ENCODE measurements at places on chromosomes 7 and 10.
A peak's percentile ranks its signal among the peaks of the same experiment; 100 is the strongest.

DNA sequence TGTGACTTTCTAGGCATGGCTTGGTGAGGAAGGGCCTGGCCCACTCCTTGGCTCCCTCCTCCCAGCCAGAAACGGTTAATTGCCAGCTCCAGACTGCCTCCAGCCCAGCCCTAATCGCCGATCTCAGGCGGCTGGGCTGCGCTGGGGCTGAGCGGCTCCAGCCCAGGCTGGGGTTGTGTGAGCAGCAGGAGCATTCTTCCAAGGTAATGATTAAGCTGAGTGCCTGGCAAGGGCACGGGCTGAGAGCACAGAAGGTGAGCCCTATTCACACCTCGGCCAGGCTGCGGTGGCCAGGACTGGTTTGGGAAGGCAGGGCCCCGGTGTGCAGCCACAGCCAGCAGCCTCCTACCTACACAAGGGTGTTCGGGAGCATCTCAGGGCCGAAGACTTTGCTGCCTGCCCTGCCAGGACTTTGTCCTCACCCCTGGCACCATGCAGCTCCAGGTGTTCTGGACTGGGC, at the start of gene TMEM72:
TSS of gene TMEM72 (plus strand) at position 257 of the 460 bp plus-strand sequence. CDS start at position 433, 176 bp downstream.
- DNase-seq, result peak; percentile 35

GRCh38 chr7:6159097-6159483, 113.3 kb downstream of the CYTH3 start:
- DNase-seq, result no peak

DNA sequence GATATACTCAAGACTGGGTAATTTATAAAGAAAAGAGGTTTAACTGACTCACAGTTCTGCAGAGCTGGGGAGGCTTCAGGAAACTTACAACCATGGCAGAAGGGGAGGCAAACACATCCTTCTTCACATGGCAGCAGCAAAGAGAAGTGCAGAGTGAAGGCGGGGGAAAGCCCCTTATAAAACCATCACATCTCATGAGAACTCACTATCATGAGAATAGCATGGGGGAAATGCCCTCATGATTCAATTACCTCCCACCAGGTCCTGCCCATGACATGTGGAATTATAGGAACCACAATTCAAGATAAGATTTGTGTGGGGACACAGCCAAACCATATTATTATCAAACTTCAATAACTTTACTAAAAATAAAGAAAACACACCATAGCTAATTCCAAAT, 30.4 kb upstream of the JAZF1 start:
- DNase-seq, result no peak

DNA sequence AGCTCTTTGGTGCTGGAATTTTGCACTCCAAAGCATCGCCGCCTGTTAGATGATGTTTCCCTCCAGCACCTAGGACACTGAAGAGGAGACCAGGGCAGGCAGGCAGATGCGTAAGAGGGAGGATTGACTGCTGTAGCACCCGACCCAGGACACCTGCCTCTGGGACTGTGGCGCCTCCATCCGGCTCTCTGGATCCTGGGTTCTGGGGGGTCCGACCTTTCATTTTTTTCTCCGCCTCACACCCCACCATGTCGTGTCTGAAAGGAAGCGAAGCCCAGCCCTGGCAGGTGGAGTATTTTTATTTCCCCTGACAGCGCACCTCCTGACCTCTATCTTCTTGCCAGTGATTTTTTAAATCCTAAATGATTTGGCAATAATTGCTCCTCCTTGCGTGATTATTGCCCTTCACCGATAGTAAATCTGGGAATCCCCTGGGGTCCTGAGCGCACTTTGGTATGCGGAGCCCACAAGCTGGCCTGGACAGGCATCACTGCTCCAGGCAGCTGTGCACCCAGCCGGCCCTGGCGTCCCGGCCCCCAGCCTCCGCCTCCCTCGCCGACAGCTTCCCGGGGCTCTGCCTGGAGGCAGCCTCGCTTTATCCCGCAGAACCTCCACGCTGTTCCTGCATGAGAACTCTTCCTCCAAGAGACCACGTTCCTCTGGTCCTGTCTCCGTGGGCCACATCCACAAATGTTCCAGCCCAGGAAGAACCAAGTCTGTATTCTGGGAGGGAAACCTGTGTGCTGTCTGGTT, 48.4 kb downstream of the LHPP start:
- no peak for DNase-seq

DNA sequence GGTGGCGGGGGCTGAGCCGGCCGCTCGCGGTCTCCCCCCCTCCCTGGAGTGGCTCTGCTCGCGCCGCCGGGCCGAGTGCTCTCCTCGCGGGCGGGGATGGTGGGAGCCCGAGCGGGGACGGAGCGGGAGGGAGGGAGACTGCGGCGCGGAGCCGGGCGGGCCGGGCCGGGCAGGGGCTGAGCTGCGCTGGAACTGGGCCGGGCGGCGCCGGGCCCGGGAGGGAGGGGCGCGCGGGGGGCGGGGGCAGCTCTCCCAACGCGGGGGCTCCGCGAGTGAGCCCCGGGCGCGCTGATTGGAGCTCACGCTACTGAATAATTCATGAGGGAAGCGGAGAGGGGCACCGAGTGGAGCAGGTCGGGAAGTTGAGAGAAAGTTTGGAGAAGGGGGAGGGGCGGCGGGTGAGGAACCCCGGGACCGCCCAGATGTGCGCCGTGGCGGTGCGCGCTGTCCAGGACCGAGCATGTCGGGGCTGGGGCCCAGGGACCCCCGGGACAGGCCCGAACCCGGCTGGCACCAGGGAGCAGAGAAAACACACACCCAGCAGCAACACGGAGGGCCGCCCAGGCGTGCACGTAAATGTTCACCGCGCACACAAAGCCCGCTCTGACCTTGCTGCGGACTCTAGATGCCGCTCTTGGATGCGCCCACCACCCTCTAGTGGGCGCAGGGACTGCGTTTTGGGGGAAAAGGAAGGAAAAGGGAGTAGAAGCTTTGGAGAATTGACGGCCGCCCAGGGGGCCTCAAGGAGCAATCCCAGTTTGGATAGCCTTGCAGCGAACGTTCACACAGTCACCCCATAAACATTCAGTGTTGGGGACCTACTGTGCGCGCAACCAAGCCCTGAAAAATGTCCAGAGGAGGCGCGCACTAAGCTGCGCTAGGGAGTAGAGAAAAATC, at the start of gene EPHB4:
TSS of gene EPHB4 (minus strand) at position 194 of the 897 bp plus-strand sequence. CDS start 493 bp downstream, outside the sequence.
- no peak for DNase-seq

GRCh38 chr7:26729150-26729775, 135.1 kb downstream of the SKAP2 start:
- no peak for DNase-seq

DNA sequence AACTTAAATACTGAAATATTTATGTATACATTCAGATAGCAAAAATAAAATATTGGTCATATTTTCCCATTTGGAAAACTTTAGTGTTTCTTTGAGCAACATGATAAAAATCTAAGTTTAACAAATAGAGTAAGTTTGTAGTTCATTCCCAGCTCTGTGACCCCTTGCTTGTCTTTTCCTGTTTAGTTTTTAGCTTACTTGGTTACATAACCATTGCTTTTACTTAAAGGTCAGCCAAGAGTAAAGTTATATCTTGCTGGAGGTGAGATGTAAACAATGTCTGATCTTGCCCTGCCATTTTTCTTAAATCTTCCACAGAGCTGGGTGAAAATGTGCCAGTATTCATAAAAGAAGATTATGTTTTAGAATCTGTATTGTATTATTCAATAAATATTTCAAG, 46.7 kb upstream of the MDFIC start:
- no peak for DNase-seq

DNA sequence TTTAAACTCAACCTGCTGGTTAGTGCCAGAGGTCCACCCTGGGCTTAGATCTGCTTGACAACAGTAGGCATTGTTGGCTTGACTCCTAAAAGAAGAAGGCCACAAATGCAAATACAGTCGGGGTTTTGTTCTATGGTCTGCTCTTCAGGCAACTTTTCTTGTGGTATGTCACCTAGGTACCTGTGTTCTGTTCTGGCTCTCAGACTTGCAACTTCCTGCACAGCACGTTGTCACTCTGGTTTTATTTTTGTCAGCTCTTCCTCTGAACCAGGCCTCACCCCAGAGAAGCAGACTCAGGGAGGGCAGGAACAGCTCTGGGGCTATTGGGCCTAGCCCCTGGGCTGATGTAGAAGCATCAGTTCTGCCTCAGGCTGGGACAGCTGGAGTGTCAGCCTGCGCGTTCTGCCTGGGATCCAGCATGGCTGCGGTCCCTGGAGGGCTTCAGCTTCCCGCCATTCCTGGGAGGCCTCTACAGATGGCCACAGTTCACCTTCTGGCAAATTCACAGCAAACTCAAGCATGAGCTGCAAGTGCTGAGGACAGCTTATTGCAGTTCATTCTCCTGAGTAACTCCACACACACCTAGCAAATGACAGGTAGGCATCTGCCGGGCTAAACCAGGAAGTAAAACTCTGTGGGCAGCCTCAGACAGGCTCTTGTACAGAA, 11.0 kb upstream of the PDCD4 start:
- DNase-seq, result no peak

- DNase-seq, result no peak
Observed at GRCh38 chr7:114889646-114890285, 32.1 kb upstream of the MDFIC start.

DNA sequence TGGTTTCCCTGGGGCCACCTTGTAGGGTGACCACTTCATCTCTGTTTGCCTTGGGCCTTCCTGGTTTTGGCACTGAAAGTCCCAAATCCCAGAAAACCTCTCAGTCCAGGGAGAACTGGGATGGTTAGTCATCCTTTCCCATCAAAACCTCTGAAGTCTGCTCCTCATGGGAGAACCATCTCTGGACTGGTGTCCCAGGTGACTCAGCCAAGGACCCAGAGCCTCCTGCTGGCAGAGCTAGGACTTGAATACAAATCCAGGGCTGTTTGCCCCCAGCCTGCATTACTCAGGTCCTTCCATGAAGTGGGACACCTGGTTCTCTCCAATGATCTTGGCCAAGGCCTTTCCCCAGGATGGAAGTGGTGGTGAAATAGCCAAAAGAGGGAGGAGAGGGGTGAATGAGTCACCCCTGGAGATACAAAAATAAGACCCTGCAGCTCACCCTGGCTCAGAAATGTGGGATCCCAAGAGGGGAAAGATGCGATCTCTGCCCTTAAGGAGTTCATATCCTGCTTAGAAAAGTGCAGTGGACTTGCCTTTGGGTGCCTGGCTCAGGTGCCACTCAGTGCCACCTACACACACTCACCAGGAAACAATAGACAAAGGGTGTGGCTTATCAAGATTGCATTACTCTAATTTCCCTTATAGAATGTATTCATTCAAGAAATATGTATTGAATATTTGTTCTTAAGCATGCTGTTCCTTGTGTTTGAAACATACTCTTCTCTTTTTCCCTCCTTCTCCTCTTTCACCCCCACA, 22.0 kb downstream of the ADRA2A start:
- peak; percentile 79 for DNase-seq

DNA sequence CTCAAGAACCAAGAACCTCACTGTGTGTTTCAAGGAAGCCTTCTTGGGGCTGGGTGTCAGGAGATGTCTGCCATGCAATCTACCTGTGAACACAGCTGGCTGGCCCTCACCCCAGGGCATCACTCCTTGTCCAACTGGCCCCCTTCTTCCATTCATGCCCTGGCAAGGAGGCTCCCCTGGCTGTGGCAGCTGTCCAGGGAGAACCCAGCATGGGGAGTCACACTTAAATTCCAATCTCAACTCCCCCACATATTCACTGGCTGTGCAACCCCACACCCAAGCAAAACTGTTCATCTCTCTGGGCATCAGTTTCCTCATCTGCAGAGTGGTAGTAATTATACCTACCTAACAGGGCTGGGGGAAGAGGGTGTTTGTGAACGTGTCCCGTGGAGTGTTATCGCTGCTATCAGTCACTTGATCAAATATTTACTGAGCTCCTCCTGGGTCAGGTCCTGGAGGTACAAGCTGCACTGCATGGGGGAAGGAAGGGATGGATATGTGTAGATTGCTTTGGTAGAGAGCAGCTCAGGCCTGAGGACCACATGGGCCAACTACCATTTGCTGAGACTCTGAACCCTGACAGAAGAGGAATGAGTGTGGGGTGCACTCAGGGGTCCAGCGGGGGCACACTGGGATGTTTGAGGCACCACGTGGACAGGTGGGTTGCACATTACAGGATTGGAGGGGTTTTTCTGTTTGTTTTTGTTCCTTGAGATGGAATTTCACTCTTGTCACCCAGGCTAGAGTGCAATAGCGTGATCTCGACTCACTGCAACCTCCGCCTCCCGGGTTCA, 2.1 kb upstream of the GPRIN2 start:
- peak; percentile 91 for DNase-seq

- DNase-seq, result no peak
Observed at GRCh38 chr10:8137726-8138125, 83.2 kb downstream of the GATA3 start.

DNA sequence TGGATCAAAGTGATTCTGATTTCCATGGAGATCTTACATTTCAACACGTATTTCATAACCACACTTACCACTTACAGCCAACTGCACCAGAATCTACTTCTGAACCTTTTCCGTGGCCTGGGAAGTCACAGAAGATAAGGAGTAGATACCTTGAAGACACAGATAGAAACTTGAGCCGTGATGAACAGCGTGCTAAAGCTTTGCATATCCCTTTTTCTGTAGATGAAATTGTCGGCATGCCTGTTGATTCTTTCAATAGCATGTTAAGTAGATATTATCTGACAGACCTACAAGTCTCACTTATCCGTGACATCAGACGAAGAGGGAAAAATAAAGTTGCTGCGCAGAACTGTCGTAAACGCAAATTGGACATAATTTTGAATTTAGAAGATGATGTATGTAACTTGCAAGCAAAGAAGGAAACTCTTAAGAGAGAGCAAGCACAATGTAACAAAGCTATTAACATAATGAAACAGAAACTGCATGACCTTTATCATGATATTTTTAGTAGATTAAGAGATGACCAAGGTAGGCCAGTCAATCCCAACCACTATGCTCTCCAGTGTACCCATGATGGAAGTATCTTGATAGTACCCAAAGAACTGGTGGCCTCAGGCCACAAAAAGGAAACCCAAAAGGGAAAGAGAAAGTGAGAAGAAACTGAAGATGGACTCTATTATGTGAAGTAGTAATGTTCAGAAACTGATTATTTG, 15.3 kb downstream of the HNRNPA2B1 start:
- no peak for DNase-seq

DNA sequence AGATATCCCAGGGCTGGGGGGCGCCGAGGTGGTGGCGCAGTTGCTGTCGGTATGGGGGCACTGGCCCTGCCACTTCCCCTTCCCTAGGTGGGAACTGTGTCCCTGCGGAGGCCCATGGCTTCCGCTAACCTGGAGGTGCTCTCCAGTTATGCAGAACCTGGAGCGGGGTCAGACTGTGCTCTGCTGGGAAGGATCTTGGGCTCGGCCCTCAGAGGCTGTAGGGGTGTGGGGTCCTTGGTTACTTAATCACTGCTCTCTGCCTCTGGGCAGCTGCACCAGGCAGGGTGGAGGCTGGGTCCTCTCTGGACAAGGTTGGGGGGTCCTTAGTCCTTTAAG, 2.4 kb downstream of the BRI3 start:
- DNase-seq, result no peak

- DNase-seq, result peak; percentile 55
Observed at GRCh38 chr7:155342313-155342712, 44.6 kb downstream of the INSIG1 start.

DNA sequence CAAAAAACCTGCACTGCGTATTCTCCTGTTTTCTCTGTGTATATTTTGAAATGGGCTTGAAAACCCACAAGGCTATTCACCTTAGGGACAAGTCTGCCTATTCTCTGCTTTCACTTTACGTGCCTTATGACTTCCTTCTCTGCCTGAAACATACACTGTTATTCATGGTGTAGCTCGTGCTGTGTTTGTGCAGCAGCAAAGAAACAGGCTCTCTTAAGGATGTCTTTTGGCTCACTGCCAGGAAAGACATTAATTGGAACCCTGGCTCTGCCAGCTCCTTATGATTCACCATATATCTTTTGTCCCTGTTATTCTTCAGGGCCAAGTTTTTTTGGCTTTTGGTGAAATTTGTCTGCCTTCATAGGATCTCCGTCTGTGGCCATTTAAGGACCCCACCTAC, 92.4 kb downstream of the TMEM106B start:
- no peak for DNase-seq

GRCh38 chr10:79088613-79089355, 20.0 kb downstream of the ZMIZ1 start:
- DNase-seq, result no peak
